ENCODE measurements at places on chromosomes 5 and 9. TPM values are rescaled to one million over a fixed set of nuclear protein-coding genes. Genes with fewer than 3 reads are reported as not detected.

DNA sequence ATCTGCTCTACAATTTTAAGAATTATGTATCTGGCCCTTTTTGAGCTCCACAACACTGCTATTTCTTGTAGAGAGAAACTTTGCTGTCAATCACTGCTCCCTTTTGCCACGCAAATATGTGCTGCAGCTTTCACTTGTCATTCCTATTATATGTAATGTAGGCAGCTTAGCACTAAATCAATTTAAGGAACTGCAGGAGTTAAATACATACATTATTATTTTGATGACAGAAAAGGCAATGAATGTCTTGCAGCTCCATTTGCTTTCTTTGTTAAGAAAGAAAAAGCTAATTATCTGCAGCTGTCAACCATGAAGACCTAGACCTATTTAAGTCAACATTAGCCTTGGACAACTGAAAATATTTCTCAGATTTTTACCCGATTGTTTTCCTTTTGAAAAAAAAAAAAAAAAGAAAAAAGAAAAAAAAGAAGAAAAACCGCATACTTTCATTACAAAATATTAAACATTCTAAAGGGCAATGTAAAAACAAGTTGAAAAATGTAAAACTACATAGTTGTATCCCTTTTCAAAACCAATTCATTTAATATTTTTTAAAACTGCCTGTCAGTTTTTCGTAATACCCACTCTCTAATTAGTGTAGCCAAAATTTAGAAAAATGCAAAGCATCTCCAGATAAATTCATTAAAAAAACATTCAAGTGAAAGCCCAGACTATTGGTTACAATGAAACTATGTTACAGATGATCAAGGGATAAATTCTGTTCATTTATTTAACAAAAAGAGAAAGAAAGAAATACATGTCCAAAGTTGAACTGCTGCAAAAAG is 57.2 kb downstream of the RFX3 start:
- DNase-seq: no peak

DNA sequence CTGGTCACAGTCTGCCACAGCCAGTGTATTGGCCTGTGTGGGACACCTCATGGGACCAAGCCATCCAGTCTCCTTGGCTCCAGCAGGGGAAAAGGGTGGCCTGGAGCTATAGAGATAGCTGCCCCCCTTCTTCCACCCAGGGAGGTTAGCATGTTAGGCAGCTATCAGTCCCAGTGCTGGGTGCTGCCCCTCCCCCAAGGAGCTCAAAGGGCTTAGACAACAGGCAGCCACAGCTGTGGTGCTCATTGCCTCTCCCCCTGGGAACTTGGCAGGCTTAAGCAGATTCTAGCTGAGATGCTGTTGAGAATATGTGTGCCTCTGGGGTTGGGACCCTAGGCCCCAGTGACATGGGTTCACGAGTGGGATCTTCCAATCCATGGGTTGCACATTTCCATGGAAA is 226.0 kb upstream of the PTGER4 start:
- no peak for DNase-seq

DNA sequence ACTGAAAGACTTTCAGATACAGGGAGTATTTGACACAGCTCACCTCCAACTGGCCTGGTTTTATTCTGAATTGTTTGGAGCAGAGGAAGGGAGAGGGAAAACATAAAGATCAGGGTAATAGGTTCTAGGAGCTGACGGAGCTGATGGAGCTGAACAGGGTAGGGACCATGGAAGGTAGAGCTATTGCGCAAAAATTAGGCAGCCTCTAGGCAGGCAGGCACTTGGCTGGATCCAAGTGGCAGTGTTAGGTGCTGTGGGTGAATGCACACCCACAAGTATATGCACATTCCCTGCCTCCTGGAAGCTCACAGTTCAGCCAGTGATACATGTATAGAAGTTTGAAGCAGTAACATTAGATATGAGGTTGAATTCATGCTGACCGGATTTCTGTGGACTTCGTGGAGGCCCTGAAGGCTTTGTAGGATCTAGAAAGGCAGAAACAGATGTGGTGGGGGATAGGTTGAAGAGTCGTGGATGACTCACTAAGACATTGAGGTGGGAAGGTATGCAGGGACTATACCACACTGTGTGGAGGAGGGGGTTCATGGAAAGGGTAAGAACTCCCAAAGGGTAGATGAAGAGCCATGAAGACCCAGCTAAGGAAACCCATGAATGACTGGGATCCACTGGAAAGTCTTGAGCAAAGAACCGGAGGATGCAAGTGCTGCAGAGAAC is 50.8 kb downstream of the WWC1 start:
- DNase-seq: no peak

DNA sequence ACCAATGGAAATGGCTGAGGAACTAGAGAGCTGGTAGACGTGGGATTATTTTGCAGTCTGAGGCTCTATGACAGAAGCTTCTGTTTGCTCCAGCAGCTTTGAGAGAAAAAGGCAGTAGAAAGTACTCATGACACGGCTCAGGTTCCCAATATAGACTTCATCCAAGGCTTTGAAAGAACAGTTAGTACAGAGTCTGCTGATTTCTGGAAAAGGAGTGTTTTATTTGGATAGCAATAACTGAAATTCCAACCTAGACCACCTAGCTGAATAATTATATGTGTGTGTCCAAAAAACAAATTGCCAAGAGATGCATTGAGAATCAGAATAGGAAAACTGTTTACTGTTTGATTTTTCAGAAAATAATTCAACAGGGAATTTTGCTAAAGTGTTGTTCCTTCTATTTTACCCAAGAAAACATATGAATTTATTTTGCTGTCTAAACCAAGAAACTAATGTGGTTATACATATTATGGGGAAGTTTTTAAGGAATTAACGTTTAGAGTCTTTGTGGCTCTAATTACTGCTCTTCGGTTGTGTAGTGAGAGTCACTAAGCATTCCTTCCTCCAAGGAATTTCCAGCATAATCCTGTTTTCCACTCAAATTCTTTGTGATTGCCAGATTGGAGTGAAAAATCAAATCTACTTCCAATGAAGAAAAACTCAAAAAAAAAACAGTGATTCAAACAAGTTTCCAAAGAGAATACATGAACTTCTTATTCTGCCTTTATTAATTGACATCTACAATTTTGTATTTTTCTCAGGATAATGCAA is 18.1 kb upstream of the MTX3 start:
- no peak for DNase-seq

DNA sequence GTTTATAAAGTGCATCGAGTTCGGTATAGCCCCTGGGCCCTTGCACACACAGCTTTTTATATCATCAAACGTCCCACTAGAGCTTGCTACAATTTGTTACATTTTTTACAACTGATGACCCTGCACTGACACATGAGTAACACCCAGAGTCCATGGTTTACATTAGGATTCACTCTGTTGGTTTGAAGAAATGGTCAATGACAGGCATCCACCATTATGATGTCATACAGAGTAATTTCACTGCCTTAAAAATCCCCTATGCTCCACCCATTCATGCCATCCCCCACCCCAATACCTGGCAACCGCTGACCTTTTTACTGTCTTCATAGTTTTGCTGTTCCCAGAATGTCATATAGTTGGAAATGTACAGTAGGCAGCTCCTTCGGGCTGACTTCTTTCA is 130.2 kb downstream of the MED10 start:
- no peak for DNase-seq

DNA sequence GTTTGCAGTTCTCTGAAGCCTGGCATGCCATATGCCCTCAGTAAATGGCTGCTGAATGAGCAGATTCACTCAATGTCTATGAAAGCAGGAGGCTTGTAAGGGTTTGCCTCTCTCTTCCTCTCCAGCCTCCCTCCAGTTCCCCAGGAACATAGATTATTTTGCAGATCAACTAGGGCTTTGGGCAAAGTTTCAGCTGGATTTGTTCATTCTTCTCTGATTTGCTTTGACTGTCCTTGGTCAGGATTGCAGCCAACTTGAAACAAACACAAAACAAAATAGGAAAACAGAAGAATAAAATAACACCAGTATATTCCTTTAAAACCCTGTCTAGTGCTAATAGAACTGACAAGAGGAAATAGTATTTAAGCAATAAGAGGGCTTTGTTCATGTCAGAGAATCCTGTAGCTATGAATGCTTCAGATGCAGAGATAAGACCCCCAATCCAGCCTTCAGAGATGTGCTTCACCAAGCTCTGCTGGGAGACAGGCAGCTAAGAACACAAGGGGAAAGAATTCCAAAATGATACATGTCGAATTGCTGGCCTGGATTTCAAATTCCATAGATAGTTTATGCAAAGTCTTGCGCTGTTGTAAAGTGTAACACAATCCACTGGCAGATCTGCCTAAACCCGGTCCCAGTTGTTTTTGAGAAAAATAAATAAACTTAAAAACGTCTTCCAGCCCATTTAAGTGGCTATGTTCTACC is 174.3 kb downstream of the PAPPA start:
- no peak for DNase-seq

Gene MYMK
- total RNA-seq: not detected

All from upper lobe of left lung (tissue), 6 donors.